AG09309 (cell line): ENCODE measurements at places on chromosomes 13 and 19.

- no peak for DNase-seq
These were observed 12.2 kb downstream of the TPP2 start for GRCh38 chr13:102608974-102609373.

- DNase-seq: no peak
These were observed 21.0 kb downstream of the ZNF114 start for GRCh38 chr19:48290771-48291488.

- DNase-seq: no peak
These were observed 486 bp upstream of the SPINT2 start for GRCh38 chr19:38263689-38264485.

DNA sequence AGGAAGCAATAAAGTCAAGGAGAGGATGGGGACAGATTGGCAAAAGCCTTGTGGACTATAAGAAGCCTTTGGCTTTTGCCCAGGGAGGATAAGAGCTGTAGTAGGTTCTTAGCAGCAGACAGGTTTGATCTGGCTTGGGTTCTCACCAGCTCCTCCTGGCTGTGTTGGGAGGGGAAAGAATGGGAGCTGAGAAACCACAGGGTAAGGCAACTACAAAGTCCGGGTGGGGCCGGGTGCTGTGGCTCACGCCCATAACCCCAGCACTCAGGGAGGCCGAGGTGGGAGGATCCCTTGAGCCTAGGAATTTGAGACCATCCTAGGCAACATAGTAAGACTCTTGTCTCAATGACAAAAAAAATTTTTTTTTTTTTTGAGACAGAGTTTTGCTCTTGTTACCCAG, 20.6 kb downstream of the NECTIN2 start:
- DNase-seq: no peak

DNA sequence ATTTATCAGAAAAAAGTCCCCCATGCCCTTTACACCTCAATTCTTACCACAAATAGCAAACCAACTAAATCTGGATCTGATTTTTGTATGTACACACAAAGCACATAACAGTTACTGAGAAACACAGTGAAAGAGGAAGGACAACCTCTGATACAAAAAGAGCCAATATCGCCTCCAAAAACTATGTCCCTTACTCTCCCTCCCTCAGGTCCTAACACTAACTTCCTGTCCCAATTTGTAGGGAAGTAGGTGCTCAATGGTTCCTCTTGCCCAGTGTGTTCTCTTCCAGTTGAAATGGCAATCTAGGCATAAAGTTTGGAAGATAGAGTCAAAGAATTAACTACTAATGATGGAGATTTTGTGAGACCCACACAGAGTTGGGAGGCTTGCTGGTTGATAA, 15.8 kb upstream of the FPR3 start:
- DNase-seq: no peak

DNA sequence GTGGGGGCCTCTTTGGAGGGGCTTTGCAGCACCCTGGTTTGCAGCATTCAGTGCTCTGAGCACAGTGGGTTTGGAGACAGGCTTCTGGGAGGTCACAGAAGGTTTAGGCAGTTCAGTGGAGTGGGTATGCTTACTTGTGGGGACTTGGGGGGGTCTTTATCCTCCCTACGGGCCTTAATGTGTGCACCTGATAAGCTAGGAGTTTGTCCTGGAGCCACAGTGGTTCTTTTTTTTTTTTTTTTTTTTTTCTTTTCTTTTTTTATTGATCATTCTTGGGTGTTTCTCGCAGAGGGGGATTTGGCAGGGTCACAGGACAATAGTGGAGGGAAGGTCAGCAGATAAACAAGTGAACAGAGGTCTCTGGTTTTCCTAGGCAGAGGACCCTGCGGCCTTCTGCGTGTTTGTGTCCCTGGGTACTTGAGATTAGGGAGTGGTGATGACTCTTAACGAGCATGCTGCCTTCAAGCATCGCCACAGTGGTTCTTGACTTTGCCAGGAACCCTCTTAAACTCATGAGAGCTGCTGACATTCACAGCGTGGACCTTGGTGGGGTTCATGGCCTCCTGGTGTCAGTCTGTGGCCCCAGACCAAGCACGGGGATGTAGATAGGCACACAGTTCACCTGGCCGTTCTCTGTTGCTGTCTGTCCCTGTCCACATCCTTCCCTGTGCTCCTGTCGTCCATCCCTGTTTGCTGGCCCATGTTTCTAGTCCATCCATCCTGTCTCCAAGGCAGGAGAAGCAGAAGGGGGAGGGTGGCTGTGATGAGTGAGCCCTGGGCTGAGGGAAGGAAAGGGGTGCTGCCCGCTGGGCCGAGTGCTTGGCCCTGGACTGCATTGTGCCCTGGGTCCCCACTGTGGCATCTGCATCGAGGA, 2.7 kb downstream of the EGLN2 start:
- DNase-seq: no peak

- no peak for DNase-seq
These were observed 3.1 kb upstream of the TNFAIP8L1 start for GRCh38 chr19:4636151-4636717.

- DNase-seq: no peak
These were observed 8.0 kb downstream of the CCDC194 start for GRCh38 chr19:17385878-17386611.

GRCh38 chr13:113454936-113455335, 1.6 kb upstream of the ADPRHL1 start:
- DNase-seq: no peak

- DNase-seq: peak; percentile 18
These were observed 90.1 kb downstream of the RGCC start for GRCh38 chr13:41547251-41548000.

DNA sequence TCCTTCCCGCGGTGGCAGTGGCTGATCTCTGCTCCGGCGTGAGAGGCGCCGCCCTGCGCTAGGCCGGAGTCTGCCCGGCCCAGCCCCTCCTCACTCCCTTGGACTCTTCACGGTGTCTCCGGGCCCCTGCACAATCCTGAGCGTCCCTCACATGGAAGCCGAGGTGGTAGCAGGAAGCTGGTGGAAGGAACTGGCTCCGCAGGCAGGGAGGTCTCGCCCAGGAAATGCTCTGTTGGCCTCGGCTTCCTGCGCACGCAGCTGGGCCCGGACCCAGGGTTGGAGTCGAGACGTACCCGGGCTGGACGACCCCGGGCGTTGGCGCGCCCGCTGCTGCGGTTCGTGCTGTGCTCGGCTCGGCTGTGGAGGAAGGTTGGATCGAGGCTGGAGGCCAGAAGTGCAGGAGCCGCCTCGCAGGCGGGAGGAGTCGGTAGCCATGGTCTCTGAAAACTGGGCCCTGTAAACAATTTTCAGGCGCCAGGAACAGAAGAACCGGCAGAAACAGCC, 46.3 kb downstream of the ZNF724 start:
- no peak for DNase-seq

DNA sequence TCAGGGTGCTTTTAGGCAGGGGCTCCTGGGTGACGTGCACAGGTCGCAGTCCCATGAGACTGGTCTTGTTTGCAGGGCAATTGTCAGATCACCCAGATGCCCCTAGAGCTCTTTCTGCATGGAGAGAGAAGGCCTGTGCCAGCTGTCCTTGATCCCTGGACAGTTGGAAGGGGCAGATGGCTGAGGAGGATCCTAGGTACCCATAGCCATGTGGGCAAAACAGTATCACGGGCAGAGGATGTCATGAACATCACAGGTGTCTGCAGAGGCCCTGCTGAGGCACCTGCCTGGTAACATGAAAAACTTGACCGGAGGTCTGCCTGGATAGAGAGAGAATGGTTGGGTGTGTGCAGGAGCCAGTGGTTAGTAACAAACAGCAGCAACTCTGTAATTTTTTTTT, 99.3 kb downstream of the ZNF536 start:
- DNase-seq: no peak

GRCh38 chr13:59643906-59644626, 519.7 kb downstream of the DIAPH3 start:
- no peak for DNase-seq

GRCh38 chr19:10828981-10829821, 6.8 kb downstream of the TMED1 start:
- no peak for DNase-seq

DNA sequence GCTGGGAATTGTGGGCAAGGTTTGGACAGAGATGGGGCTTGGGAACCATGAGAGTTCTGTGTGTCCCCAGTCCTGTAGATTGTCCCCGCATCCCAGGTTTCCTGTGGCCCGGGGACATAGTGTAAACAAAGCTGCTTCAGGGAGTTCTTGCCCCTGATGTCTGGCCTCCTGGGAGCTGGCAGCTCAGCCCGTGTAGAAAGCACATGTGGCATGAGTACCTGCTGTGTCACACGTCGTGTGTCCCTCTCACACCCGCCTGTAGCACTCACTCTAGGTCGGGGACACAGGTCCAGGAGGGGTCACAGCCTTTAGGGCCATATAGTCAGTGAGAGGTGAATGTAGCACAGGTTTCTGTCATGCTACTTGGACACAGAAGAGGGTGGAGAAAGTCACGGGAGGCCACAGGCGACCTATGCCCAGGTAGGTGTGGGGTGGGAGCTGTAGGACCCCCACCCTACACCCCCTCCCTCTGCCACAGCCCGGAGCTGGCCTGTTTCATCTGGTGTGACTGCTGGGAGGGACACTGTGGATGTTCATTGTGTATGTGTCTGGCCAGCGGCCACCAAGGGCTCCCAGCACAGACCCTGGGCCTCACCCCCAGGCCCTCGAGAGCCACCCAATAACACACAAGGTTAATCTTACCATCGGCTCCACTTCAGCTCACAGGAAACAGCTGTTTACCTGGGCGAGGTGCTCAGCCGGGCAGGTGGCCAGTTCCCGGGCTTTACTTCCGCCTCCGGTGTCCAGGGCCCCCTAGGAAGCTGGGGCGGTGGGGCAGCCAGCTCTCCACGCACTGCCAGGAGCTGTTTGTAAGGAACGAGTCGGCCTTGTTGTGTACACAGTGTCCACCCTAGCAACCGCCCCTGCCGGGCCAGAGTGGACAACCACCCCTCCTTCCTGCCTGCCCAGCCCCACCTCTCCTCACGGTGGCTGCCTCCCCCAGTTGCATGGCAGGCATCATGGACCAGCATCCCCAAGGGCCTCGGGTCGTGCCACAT, 49.7 kb downstream of the COMP start:
- no peak for DNase-seq

- DNase-seq: peak; percentile 35
These were observed 7.9 kb upstream of the CDC16 start for GRCh38 chr13:114226699-114227323.

- DNase-seq: no peak
These were observed 63.7 kb upstream of the WDFY2 start for GRCh38 chr13:51520524-51520923.

GRCh38 chr19:46288896-46289588, 7.8 kb upstream of the HIF3A start:
- peak; percentile 66 for DNase-seq

- no peak for DNase-seq
These were observed 39.1 kb downstream of the F2RL3 start for GRCh38 chr19:16927883-16928282.

GRCh38 chr13:30863231-30863630, 42.8 kb upstream of the MEDAG start:
- DNase-seq: no peak

GRCh38 chr19:8237026-8237425, 27.9 kb downstream of the CERS4 start:
- DNase-seq: no peak
